Testis (tissue), 5 donors: ENCODE measurements at places on chromosomes 7 and 10. TPM values are rescaled to one million over a fixed set of nuclear protein-coding genes. Genes with fewer than 3 reads are reported as not detected.

- H3K4me1 ChIP-seq, result no peaks in the 10 kb centered on the region
- no peaks in the 10 kb centered on the region for H3K27me3 ChIP-seq
- H3K27ac ChIP-seq, result peak within 1 kb of the TSS; percentile 82
Measured at GRCh38 chr7:90211391-90212148, at the start of gene STEAP2. TSS of gene STEAP2 (plus strand) at chr7:90211740. CDS start at chr7:90225083, 13,343 bp downstream.

Gene MARVELD1
- 13.6 TPM for total RNA-seq

Gene STRIP2
- total RNA-seq, result 54.0 TPM

Gene TEX36
- 14.9 TPM for total RNA-seq

Gene OR6B1
- total RNA-seq, result 1.8 TPM

GRCh38 chr10:99444383-99445045, 14.1 kb upstream of the GOT1 start:
- no peaks in the 10 kb centered on the region for H3K27me3 ChIP-seq
- no peak overlapping the region for H3K27ac ChIP-seq
- no peaks in the 10 kb centered on the region for H3K4me1 ChIP-seq
- H3K4me3 ChIP-seq, result no peak overlapping the region

- no peak overlapping the region for H3K4me3 ChIP-seq
- no peak for DNase-seq
- no peak overlapping the region for H3K27ac ChIP-seq
- H3K36me3 ChIP-seq, result no peaks in the 10 kb centered on the region
Measured at GRCh38 chr10:94146746-94147145, 153.0 kb downstream of the PLCE1 start.

DNA sequence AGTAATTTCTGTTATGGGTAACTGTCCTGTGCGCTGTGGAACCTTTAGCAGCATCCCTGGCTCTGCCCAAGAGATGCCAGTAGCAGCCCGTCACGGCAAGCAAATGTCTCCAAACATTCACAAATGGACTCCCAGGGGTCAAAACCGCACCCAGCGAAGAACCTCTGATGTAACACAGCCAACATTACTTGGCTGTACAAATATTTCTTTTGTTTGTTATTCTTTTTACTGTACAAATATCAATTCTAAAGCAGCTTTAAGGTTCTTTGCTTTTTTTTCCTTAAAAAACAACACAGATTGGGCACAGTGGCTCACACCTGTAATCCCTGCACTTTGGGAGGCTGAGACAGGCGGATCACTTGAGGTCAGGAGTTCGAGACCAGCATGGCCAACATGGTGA, 182.5 kb downstream of the KMT2E start:
- no peak overlapping the region for H3K27ac ChIP-seq
- no peaks in the 10 kb centered on the region for H3K27me3 ChIP-seq
- H3K4me1 ChIP-seq, result peaks cover 4% of the 10 kb centered on the region
- H3K4me3 ChIP-seq, result no peak overlapping the region
- no peak for DNase-seq

DNA sequence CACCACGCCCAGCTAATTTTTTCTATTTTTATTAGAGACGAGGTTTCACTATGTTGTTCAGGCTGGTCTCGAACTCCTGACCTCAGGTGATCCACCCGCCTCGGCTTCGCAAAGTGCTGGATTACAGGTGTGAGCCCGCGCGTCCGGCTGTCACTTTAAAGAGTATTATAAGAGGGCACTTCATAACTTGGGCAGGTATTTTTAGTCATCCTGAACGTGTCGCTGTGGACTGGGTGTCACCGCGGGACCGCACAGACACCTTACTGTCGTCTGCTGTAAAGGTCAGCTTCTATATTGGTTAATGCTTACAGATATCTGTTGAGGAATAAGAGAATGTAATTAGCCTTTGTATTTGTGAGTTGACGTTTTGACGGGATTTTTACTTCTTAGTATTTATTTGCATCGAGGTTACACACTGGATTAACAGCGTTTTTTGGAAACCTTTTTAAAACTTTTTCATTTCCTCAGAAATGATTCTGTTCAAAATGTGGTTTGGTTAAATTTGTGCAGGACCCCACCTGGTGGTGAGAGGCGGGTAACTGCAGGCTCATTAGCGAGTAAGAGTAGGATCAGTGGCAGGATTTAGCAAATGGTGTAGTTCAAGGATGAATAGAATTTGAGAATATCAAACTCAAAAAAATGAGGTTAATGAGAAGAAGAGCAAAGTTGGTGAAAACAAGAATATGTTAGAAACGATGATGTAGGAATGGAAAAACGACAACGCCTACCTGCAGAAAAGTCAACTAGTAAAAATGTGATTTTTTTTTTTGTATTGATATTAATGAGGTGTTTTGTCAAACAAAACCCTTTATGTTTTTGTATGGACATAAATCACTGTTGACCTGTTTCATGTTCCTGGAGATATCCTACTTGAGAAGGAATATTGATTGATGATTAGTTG, 3.2 kb downstream of the DNAJB6 start:
- no peak overlapping the region for H3K27ac ChIP-seq
- no peaks in the 10 kb centered on the region for H3K27me3 ChIP-seq
- H3K4me3 ChIP-seq, result no peak overlapping the region
- DNase-seq, result peak; percentile 78
- H3K36me3 ChIP-seq, result no peaks in the 10 kb centered on the region

DNA sequence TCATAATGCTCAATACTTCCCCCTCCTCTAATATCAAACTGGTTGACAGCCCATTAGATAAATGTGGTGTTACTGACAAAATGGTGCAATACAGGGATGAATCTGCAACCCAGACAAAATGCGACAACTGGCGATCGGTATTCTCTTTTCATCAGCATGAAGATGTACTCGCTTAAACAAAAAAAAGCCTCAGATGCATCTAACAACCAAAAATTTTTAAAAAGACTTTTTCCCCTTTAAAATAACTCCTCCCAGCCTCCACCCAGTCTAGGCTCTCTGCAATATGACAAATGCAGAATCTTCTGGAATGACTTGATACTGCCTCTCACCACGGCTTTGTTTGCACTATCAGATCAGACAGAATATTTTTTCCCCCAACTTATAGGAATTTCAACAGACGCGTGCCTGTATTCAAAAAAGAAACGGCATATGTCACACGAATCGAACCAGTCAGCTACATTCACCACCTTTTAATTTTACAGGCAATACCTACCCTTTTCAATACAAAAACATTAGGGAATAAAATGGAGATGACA, 1.2 kb downstream of the YWHAG start:
- H3K4me1 ChIP-seq, result peaks cover 27% of the 10 kb centered on the region
- peak overlapping the region; percentile 84 for H3K4me3 ChIP-seq
- no peaks in the 10 kb centered on the region for H3K27me3 ChIP-seq
- H3K27ac ChIP-seq, result peak overlapping the region; percentile 100
- DNase-seq, result no peak

Gene RBM28
- total RNA-seq, result 58.3 TPM

DNA sequence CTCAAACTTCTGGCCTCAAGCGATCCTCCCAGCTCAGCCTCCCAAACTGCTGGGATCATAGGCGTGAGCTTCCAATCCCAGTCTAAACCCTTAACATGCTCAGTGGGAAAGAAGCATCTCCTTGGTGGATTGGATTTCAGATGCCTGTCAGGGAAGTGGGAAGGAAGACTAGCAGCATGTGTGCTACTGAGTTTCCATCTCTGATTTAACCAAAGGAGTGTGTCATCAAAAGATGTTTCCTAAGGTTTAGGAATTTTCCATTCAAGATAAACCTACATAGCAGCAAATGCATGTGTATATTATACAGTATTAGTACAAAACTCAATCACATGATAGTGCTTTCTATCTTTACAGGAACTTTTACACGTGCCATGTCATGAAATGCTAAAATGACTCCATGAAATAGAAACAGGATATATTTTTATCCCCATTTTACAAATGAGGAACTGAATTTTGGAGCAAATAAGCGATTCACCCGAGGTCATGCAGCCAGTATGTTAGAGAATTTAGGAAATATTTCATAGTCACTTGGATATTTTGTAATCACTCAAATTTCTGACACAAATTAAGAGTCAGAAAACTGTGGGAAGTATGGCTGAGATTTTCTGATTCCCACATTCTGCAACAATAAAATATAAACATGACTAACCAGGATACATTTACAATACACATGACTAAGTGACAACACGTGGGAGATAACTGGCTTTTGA, 11.4 kb upstream of the TMEM26 start:
- no peaks in the 10 kb centered on the region for H3K36me3 ChIP-seq
- H3K4me3 ChIP-seq, result no peak overlapping the region
- DNase-seq, result no peak
- H3K4me1 ChIP-seq, result peaks cover 21% of the 10 kb centered on the region
- no peak overlapping the region for H3K27ac ChIP-seq

Gene STK17A
- 18.8 TPM for total RNA-seq

Gene CYP3A5
- total RNA-seq, result 0.63 TPM

DNA sequence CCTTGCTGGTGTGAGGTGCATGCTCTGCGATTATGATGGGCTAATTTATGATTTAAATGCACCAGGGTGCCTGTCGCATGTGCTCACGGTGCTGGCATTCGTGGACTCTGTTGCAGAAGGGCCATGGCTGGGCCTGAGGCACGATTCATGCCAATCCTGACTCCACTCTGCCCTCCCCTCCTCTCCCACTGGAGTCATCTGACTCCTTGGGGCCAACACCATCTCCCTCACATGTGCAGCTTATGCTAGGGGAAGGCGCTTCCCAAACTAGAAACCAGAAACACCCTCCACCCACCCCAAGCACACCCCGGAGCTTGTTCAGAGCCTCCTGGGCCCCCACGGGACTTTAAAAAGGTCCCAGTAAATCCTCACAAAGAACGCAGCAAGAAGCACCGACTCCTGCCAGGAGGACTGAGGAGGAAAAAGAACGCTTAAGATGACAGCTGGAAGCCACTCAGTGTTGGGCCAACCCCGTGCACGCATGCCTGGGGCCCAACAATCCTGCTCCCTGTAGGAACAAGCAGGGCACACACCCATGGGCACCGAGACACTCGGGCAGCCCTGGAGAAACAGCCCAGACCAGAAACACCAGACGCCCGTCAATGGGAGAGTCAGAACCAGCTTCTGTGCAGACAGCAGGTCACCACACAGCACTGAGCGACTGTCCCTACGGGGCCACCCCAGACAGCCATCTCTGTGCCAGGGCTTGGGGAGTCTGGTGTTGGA, 14.1 kb downstream of the BRI3 start:
- H3K36me3 ChIP-seq, result no peaks in the 10 kb centered on the region
- no peaks in the 10 kb centered on the region for H3K4me1 ChIP-seq
- H3K27ac ChIP-seq, result no peak overlapping the region
- H3K4me3 ChIP-seq, result no peak overlapping the region

Gene NEUROD6
- not detected for total RNA-seq

DNA sequence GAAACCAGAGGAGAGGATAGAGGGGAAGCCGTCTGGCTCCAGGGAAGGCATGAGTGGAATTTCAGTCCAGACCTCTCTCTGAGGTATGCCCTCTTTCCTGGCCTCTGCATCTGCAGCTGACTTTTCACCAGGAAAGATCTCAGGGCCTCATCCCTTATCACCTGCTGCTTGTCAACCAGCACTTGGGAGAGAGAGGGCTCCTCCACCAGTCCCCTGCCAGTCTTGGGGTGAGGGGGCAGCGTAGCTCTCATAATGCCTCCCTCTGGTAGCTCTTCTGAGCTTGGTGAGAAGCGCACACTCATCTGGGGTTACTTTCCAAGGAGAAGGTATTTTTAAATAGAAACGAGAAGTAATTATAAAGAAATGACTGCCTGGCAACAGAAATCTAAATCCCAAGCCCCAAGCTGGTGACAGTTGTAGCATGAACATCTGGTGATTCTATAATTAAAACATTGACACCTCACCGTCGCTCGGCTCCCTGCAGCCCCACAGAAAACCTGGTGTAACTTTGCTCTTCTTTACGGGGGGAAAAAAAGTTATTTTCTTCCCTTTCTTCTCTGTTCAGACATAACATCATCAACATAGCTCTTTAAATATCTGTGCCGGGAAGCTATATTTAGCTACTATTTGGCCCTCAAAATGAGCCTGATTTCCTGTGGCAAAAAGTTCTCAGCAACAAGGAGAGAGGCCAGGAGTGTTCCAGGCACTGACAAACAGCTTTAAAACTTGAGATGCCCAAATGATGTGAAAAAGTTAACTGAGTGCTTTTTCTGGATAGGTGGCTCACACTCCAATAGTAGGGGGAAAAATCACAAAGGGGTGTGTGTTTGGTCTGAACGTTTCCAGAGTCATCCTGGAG, 26.9 kb downstream of the HIP1 start:
- peak overlapping the region; percentile 69 for H3K27ac ChIP-seq
- H3K4me3 ChIP-seq, result no peak overlapping the region
- peaks cover 25% of the 10 kb centered on the region for H3K4me1 ChIP-seq
- no peaks in the 10 kb centered on the region for H3K27me3 ChIP-seq
- H3K36me3 ChIP-seq, result no peaks in the 10 kb centered on the region

DNA sequence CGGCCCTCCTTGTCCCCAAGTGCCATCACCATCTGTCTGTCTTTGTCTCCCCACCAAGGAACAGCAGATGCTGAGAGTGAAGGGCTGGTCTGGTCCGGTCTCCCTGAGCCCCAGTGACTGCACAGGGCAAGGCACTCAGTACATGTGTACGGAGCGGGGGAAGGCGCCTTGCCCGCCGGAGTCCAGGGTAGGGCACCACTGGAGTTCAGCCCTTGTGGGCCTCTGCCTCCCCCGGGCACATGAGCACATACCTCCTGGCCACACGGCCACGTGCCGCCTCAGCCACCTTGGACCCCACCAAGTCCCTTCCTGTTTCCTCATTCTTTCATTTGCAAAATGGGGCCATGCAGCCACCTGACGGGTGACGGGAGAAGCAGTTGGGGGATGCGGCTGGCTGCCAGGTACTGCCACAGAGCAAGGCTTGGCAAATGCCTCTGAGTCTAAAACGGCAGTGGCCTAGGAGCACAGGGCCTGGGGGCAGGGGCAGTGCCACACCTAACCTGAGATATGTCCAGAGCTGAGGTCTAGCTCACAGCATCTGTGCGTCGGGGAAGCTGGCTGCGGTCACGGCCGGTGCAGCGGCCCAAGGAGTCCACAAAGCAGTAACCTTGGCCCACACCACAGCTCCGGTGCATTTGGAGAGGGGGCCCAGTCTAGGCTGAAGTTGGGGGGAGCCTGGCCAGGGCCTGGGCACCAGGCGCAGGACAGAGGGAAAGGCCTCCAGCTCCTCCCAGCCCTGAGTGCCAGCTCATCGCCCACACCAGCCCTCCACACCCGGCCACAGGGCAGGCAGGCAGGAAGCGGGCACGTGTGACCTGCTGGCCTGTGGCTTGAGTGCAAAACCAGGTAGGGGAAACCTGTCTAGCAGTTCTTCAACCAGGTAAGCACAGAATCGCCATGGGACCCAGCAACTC, 5.2 kb downstream of the ADAP1 start:
- H3K4me1 ChIP-seq, result no peaks in the 10 kb centered on the region
- H3K27me3 ChIP-seq, result no peaks in the 10 kb centered on the region
- no peak overlapping the region for H3K4me3 ChIP-seq

GRCh38 chr7:110186334-110186733, 904.6 kb upstream of the LRRN3 start:
- H3K36me3 ChIP-seq, result no peaks in the 10 kb centered on the region
- no peak for DNase-seq

DNA sequence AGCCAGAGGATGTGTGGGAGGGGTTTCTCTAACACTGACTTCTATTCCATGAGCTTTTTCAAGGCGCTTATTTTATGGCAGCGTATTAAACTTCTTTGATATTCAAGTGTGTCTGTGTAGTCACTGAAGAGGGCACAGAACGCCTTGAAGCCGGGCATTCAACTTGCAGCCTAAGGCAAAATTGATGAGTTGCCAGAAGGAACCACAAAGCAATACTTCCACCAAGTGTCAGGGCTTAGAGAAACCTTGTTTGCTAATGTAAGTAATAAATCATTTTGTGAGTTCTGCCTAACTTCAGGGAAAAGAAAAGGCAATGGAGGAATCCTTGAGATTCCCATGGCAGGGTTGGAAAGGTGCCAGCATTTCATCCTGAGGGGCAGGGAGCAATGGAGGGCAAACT, 163.8 kb downstream of the LCOR start:
- no peaks in the 10 kb centered on the region for H3K27me3 ChIP-seq
- no peak overlapping the region for H3K4me3 ChIP-seq
- no peak for DNase-seq
- H3K36me3 ChIP-seq, result no peaks in the 10 kb centered on the region

Gene CNNM1
- total RNA-seq, result 53.8 TPM

Gene COL26A1
- 0.94 TPM for total RNA-seq
